ENCODE measurements at places on chromosomes 16 and 17.

DNA sequence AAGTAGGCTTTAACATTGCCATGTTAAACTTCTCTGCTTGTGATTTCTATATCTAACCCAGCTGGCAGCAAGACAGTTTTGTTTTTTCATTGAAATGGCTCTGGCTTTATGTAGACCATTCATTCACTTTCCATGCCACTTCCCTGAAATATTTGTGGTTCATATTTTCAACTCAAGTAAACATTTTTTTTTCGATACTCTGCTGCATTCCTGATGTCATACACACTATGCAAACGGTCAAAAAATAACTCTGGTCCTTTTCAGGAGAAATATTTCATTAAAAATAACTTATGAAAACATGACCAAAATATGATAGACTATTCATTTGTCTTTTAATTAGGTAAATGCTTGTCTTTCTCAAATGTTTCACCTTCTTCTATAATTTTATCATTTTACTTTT lies 116.3 kb downstream of the USP22 start:
- DNase-seq, result no peak

DNA sequence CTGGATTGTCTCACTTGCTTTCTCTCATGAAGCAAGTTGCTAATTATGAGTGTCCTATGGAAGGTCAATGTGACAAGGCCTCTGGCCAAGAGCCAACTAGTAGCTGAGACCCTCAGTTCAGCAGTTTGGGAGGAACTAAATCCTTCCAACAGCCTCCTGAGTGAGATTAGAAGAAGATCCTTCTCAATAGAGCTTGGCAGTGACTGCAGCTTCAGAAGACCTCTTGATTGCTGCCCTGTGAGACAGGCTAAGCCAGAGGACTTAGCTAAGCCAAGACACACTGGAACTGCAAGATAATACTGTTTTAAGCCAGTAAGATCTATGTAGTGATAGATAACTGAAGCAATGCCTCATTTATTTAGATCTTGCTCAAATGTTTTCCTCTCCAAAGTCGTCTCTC lies 34.3 kb downstream of the PCTP start:
- no peak for DNase-seq

DNA sequence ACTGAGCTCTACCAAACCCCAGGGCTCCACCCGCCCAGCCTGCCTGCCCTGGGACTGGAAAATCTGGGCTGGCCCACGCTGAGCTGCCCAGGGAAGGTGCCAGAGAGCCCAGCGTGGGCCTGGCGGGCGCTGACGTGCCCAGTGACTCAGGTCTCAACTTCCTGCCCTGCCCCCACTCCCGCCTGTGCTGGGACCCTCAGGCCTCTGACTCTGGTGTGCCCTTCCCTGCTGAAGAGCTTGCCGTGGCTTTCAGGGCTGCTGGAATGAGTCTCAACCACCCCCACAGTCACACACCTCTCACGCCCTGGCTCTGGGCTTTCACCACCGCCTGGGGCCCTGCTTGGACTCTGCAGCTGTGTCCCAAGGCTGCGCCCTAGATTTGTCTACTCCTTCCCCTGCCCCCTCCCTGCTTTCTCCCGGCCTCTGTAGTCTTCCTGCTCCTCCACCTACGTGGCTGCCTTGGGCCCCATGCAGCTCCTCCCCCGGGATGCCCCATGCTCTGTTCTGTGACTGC lies 10.4 kb downstream of the LLGL1 start:
- no peak for DNase-seq

- no peak for DNase-seq
Measured at GRCh38 chr17:11140501-11140900, 100.5 kb upstream of the SHISA6 start.

GRCh38 chr17:66541461-66542128 lies 239.2 kb downstream of the PRKCA start:
- no peak for DNase-seq

- no peak for DNase-seq
Measured at GRCh38 chr17:42848093-42848492, 2.9 kb upstream of the AOC3 start.

DNA sequence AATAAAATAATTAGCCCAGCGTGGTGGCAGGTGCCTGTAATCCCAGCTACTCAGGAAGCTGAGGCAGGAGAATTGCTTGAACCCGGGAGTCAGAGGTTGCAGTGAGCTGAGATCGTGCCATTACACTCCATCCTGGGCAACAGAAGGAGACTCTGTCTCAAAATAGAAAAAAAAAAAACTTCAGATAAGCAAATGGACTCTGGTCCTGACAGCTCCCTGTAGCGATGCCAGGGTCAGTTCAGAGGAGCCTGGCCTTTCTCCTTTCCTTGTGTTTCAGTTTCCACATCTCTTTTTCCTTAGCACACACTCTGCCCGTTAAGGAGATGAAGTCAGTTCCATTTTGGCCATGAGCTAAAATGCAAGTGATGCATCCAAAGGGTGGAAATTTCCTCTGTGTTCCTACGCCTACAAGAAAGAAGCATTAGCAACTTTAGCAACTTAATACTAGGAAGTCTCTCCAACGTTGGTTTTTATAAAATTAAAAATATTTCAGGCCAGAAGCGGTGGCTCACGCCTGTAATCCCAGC lies 11.6 kb upstream of the GRB2 start:
- DNase-seq, result no peak

DNA sequence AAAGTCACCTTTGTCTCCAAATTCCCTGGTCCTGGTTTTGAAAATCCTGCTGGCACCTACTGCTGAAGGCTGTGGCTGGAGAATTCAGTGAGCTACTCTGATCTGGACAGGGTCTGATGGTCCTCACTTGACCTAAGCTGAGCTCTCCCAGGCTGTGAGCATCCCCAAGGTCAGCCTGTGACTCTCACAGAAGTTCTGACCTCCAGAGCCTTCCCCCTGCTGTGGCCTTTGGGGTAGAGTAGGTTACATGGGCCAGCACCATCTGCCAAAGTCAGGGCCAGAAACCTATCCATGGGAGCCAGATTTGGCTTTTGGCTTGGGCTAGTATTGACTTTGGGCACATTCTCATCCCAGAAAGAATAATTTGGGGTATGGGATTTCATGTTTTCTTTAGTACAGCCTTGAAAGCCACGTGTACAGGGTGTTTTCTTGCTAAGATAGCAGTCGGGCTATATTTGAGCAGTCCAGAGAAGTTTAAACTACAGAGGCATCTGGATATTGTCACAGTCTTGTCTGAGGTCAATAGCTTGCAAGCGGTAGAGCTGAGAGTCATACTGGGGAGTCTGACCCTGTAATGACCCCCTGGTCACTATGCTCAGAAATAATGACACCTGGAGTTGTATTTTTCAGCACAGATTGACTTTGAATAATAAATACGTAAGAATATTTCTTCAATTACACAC lies 6.2 kb upstream of the AGRP start:
- no peak for DNase-seq

DNA sequence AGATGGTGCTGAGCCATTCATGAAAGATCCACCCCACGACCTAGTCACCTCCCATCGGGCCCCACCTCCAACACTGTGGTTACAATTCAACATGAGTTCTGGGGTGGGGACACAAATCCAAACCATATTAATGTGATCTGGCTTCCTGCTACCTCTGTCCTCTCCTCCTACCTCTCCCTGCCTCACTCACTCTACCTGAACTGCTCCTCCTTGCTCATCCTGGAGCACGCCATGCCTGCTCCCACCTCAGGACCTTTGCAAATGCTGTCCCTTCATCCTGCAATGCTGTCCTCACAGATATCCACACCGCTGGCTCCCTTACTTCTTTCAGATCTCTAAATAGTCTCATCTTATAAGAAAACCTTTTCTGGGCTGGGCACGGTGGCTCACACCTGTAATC lies 10.8 kb upstream of the SLC13A5 start:
- no peak for DNase-seq

DNA sequence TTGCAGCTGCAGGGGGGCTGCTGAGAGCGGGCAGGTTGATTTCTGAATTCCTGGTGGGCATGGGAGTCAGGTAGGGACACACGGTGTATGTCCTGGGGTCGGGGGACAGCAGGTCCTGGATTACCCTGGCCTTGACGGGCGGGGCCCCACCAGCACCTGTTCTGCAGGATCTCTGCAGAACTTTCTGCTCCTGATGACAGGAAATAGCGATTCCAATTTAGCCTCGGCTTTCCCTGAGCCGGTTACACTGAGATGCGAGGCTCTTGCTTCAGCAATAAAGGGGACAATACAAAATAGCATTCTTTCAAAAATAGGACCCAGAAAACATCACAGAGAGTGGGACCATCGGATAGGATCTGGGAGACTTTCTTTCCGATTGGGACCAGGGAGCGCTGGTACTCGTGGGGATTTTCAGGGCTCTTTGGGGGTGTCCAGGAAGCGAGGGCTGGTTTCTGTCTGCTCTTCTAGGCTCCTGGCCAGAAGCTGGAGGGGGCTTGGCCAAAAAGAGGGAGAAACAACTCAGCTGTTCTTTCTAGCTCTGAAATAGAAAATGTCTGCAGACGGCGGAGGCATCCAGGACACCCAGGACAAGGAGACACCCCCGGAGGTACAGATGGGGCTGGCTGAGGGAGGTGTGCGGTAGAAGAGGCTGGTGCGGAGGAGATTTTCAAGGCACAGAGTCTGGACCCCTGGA lies 642 bp downstream of the ZNF205 start:
- DNase-seq, result no peak

DNA sequence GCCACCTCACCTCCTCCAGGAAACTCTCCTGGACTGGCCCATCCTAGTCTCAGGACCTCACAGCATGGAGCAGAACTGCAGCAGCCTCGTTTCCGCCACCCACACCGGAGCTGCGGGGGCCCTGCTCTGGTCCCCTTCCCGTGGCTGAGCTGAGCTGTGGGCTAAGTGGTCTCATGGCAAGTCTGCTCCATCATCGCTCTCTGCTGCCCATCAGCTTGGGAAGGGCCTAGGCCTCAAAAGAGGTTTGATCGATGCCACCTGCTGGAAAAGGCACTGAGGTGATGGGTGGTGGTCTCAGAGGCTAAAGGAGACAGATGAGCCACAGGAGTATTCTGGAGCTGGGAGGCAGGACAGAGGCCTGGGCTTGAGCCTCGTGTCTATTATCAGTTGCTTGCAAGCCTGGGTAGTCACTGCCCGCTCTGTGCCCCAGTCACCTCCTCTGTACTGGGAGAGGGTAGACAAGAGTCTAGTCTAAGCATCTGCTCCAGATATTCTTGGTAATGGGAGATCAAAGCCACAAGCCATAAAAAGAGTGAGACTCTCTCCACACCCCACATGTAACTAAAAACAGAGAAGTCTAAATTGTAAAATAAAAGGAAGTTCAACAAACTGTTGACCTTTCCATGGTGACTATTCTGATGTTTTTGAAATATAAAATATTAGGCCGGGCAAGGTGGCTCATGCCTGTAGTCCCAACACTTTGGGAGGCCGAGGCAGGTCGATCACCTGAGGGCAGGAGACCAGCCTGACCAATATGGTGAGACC lies 1.6 kb downstream of the ITGAE start:
- no peak for DNase-seq

DNA sequence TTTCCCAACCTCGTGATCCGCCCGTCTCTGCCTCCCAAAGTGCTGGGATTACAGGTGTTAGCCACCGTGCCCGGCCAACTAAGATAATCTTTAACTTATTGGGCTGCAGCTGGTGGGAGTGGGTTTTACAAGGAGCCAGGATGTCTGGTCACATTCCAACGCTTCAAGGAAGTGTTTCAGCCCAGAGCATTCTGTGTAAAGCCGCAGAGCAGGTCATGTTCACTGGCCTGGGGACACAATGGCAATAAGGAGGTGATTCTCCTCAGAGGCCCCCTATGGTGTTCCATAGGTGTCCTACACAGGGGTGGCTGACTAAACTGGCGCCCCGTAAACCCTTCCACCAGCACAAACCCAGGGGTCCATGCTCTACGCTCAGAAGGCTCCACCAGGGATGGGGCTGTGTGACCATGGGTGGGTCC lies 1.2 kb downstream of the QPRT start:
- DNase-seq, result no peak

- DNase-seq, result no peak
Measured at GRCh38 chr17:802901-803881, 21.0 kb downstream of the MRM3 start.

- no peak for DNase-seq
Measured at GRCh38 chr17:40839194-40839593, 16.8 kb upstream of the KRT10 start.
